ENCODE measurements at places on chromosomes 5 and 9.

GRCh38 chr5:138831703-138832102 is 43.4 kb downstream of the LRRTM2 start:
- no peak for DNase-seq

DNA sequence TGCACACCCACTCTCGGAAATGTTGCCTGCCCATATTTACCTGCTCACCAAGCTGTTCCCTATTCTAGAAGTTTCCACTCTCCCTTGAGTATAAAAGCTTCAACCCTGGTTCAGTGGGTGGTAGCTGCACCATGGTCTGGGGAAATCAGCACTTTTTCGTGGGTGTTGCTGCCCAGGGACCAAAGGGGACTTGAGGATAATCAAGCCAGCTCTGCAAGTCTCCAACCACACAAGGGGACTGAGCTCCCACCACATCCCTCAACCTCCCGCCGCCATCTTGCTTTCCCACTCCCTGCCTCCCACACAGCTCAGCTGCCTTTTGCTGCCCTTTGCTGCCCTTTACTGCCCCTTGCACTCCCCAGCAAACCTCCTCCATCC is 210.0 kb downstream of the AUH start:
- DNase-seq, result no peak

DNA sequence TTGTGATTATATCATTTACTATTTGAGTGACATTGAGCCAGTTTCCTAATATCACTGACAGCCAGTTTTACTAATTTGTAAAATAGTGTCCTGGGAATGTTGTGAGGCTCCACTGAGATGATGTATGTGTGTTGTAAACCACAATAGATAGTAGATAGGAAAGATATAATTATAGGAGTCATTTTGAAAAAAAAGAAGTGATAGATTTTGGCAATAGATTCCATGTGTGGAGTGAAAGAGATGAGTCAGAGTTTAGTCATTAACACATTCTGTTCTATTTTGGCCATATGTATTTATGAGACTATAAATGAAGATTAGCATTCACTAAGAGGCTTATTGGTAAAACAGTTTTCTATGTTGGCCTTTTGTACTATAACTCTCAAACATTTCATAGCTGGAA is 388.2 kb downstream of the FAM170A start:
- DNase-seq, result no peak

- no peak for DNase-seq
These were observed 121.3 kb upstream of the CDH18 start for GRCh38 chr5:20109326-20109725.

- DNase-seq, result no peak
These were observed 18.9 kb downstream of the CSF1R start for GRCh38 chr5:150067405-150067960.

GRCh38 chr9:136748666-136749611 is 614 bp upstream of the LCN6 start:
- no peak for DNase-seq

- DNase-seq, result no peak
These were observed 71.5 kb downstream of the FREM1 start for GRCh38 chr9:14838701-14839100.

GRCh38 chr9:36479101-36479500 is 79.0 kb upstream of the RNF38 start:
- no peak for DNase-seq

DNA sequence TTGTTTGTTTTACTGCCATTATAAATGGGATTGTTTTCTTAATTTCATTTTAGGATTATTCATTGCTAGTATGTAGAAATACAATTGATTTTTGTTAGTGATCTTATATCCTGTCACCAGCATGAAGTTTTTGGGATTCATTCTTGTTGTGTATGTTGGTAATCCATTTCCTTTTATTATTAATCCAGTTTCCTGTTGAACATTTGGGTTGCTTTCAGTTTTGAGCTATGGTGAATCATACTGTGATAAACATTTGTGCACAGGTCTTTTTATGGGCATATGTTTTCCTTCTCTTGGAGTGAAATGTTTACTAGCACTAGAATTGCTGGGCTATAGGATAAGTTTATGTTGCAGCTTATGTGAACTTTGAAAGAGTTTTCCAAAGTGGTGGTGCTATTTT is 69.6 kb downstream of the MAN2A1 start:
- DNase-seq, result no peak

GRCh38 chr5:143536364-143536763 is 132.9 kb upstream of the NR3C1 start:
- DNase-seq, result no peak

- DNase-seq, result no peak
These were observed 37.9 kb downstream of the NRG2 start for GRCh38 chr5:140005145-140005591.

- DNase-seq, result no peak
These were observed 16.7 kb downstream of the EXD3 start for GRCh38 chr9:137406085-137406760.

DNA sequence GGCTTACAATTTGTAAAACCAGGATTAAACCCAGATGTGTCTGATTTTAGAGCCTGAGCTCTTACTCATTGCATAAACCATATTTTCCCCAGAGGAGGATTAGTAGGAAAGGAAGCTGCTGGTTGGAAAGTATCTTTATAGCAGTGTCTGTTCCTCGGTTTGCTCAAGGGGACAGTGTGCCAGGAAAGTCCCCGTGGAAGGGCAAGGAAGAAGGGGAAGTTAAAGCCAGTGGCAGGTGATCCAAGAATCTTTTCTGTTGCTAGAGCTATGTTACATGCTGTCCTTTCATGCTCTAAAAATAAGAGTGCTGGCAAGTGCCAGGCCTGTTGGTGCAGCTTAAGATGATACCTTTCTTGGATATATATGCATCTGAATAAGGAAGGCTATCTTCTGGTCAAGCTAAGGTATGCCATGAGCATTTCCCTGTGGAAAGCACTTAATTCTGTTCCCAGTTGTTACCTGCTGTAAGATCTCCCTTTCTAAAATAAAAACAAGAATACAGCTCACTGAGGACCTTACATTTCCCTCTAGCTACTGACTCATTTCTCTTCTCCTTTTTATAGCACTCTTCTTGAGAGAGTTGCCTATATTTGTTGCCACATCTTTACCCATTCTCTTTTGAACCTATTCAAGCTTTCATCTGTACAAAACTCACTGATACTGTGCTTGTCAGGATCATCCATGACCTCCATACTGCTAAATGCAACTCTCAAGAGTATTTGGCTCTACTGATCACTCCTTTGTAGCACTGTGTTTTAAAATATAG is 8.0 kb downstream of the PDCD1LG2 start:
- no peak for DNase-seq

GRCh38 chr9:71683598-71684235 is 84.6 kb downstream of the CEMIP2 start:
- DNase-seq, result no peak

DNA sequence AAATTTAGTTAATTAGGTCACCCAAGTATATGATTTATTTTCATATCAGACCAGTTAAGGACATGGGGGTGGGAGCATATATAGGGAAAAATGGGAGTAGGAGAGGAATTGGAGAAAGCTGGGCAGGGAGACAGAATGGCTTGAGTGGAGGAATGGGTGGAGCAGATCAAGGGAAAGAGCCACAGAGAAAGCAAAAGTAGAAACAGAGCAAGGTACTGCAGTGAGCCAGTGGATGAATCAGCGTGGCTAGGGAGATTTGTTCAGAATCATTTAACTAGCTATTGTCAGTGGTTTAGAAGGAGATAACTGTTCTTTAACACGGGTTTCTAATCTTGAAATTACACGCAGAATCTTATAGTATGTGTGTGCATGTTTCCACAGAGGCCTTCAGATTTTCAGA is 37.4 kb downstream of the SNX24 start:
- DNase-seq, result no peak

GRCh38 chr9:96158147-96158546 is 143.8 kb downstream of the HSD17B3 start:
- no peak for DNase-seq

- DNase-seq, result no peak
These were observed 9.0 kb downstream of the LPAR1 start for GRCh38 chr9:111029260-111029659.

DNA sequence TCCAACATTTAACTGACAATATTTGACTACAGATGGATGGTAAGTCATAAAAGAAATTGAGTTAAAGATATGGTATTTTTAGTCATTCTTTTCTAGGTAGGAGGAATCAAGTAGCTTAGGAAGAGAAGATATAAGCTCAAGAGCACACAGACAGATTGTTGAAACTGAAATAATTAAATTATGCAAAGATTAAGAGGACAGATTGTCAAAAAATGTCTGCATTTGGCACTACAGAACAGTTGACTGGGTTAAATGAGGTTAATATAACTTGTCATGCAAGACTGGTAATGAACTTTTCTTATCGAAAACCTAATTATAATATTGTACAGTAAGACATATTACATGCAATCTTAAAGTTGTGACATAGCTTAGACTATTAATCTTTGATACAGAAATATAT is 36.3 kb upstream of the TRPM3 start:
- no peak for DNase-seq

DNA sequence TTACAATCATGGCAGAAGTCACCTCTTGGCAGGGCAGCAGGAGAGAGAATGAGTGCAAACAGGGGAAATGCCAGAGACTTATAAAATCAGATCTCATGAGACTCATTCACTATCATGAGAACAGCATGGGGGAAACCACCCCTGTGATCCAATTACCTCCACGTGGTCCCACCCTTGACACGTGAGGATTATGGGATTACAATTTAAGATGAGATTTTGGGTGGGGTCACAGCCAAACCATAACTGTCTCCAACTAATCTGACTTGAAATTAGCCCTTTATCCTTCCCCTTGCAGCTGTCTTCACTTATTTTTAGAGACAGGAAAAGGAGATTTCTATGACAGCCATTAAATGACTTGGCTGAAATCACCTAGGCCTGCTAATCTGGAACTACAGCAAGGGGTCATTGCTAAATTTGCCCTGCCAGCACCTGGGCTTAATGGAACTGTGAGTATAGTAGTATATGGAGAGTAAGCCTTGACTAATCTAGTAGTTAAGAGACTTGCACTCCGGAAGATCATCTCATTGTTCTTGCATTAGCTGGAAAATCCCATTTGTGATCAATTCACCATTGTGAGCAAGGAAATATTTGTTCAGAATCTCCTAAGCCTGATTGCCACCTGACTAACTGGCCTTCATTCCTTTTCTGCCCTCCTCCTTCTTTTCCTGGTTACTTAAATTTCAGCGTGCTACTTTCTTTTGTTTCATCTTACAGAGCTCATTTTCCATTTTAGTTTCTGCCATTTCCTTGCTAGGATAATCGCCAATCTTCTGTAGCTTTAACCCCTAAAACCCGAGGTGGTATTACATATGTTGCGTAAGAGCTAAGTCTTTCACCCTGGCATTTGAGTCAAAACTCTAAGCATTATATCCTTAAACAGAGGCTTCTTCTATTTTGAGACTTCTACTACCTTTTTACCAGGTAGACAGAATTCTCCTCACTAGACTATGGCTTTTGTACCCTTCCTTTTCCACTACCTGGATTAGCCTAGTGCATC is 65.3 kb upstream of the RUSC2 start:
- no peak for DNase-seq

GRCh38 chr5:159094745-159095144 is 5.0 kb downstream of the EBF1 start:
- no peak for DNase-seq

DNA sequence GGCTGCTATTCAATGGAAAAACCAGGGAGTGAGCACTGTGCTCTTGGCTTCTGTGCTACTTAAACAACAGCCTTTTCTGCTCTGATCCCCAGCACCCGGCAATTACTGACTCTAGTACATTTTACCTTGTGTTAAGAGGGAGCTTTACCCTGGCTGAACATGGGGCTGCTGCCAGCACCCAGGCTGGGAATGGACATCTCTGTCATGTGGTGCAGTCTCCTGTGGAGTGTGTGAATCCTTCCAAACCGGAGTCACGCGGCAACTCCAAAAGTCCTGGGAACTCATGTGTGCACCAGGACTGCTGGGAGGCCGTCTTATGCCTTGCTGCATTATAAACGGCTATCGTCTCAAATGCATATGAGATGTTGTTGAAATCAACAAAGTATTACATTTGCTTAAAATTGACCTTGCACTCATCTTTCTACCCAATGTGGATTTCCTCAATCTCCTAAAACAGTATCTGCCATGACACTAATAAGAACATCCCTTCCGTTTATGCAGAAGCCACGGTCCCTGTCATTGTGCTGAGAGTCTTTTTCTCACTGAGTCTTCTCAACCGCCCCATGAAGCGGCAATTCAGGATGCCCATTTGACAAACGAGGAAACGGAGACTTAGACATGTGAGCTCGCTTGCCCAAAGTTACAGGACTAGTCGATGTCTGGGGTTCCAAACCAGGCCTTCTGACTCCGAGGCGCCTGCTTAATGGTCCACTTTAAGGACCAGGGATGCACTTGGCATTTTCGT is 884 bp upstream of the GSN start:
- DNase-seq, result no peak

All from stimulated activated CD4-positive, alpha-beta T cell treated with anti-CD3 and anti-CD28 coated beads, Interleukin-15, amount 100 ng/mL, for 1 hour (primary cell).